Stimulated activated CD4-positive, alpha-beta T cell treated with anti-CD3 and anti-CD28 coated beads, Interleukin-15, amount 100 ng/mL, for 24 hours (primary cell): ENCODE measurements at places on chromosomes 6 and 20.

DNA sequence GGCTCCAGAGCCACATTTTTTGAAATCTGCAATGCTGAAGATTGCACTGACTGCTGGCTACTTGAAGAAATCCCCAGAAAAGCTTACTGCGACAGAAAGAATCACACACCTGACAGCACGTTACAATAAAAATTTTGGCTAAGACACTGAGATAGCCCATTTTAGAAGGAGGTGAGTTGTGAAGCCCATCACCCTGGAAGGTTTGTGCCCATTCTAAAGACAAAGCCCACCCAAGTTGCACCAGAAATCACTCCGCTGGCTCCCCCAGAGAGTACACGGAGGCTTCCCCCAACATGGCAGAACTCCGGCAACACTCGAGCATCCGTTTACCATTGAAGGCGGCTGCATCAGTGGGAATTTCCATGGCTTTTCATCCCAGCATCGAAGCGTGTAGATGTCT is 29.4 kb downstream of the LPA start:
- DNase-seq = no peak

DNA sequence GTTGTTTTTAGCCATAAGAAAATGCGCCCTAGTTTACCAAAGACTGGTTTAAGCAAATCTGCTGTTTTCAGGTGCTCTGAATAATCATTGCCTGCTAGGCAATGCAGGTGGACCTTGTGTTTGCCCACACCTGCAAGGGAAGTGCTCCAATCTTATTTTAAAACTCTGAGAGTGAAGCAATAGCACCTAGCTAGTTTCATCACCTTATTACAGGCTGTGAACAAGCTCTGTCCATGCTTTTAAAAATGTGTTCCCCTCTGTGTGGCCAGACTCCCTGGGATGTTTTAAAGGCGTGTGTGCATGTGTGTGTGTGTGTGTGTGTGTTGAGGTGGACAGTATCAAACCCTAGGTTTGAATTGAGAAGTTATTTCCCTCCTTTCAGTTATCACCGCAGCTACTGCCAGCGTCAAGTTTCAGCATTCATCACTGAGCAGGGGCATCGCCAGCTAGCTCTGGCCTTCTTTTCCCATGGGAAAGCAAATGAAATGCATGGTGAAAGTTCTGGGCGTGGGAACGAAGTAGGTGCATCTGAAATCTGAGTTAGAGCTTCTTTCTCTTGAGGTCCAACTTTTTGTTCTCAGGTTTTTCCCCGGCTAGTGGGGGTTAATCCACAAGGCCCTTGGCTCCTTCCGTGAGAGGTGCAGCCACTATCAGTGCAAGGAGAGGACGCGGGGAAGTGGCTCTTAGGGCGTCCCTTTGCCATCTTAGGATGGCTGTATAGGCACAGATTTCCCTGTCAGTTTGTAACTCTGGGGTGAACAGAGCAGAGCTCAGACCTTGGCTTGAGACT is 30.8 kb downstream of the DUSP22 start:
- DNase-seq = no peak

- no peak for DNase-seq
Measured at GRCh38 chr6:167118006-167118405, 4.9 kb upstream of the CCR6 start.

DNA sequence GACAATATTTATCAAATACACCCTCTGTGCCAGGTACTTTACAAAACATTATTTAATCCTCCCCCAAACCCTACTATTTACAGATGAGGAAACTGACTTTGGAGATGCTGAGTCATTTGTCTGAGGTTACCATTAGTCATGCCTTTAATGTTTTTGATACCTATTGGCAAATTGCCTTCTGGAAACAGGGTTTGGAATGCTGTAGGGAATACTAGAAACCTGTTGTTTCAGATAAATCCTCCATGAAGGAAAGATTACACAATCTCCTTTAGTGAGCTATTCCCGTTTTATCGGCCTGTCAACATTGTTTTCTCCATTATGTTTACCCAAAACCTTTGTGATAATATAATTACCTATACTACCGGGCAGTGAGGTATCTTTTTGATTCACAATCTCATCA is 93.6 kb upstream of the ADGRF1 start:
- DNase-seq = no peak

DNA sequence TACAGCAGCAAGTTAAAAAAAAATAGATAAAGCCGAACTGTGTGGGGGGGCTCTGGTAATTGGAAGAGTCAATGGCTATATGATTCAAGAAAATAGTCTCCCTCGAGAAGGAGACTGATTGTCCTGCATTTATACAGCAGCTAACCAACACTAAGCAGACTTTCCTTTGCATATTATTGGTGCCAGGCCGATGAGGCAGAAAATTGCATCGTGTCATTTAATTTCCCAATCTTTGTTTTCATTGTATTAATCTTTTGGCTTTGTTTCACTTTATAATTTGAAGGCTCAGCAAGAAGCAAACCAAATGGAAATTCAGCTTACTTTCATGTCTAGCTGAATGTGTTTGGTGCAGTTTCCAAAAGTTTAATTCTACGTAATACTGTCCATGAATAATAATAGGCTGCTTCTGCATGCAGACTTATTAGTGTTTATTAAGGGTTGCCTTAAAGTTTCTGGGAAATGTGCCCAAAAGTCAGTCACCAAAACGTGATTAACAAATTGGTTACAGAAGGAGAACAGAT is 258.5 kb downstream of the HACE1 start:
- DNase-seq = no peak

DNA sequence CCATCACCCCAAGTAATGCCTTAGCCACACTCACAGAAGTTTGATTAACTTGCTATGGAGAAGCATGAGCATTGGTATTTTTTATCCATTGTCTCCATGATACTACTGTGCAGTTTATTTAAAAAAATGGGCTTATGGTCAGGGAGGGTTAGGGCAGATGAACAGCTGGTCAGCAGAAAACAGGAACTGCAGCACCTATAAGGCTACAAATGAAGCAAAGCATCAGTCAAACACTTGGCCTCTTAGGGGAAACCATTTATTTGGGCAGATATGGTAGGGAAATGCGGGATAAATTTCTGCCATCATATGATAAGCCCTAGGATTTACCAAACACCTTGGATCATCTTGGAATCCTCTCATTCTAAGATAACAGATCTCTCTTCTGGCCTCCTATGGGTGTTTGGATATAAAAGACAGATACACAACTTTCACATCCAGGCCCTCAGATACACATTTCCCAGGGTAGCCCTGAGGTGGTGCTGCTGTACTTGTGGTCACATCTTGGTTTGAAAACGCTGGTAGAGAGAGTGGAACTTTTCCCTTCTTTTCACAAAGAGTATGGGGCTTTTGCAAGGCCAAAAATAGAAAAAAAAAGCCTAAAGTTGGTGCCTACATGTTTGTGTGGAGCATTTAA is 42.8 kb upstream of the AHI1 start:
- DNase-seq = no peak

DNA sequence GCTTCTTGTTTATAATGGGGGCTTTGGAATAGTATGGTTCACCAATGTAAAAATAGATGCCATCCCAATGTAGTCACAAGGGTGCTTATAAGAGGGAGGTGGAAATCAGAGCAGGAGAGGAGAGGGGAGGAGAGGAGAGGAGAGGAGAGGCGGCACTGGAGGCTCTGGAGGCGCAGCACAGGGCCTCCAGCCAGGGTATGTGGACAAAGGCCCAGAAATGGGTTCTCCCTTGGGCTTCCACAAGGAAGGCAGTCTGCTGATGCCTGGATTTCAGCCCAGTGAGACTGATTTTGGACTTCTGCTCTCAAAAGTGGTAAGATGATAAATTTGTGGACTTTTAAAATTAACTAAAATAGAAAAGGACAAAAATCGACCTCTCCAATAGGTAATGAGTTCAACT is 116.8 kb downstream of the RNASET2 start:
- no peak for DNase-seq

- DNase-seq = no peak
Measured at GRCh38 chr6:112680091-112680490, 333.0 kb downstream of the RFPL4B start.

- no peak for DNase-seq
Measured at GRCh38 chr20:64192406-64192805, 28.2 kb downstream of the MYT1 start.

DNA sequence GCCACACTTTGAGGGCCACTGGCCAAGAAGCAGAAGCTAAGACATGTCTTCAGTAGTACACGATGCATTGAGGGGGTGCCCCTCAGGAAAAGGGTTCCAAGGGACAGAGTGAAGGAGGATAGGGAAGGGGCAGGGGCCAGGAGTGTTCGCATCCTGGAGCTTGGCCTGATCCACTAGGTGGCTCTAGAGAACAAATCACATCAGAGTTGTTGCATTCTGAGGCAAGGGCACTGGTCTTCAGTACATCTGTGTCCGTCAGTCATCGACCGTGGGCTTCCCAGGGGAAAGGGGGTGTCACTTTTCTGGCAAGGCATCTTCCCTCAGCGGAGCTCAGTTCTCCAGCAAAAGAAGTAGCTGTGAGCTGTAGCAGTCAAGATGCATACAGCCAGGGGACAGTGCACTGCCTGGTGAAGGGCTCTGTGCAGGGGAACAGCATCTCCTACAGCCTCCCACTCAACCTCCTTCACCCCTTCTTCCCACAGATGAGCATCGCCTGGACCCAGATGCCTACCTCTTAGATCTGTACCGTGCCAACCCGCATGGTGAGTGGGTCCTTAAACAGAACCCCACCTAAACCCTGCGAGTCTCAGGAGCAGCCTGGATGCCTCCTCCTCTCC is 47.8 kb downstream of the ARHGAP40 start:
- peak; percentile 14 for DNase-seq

DNA sequence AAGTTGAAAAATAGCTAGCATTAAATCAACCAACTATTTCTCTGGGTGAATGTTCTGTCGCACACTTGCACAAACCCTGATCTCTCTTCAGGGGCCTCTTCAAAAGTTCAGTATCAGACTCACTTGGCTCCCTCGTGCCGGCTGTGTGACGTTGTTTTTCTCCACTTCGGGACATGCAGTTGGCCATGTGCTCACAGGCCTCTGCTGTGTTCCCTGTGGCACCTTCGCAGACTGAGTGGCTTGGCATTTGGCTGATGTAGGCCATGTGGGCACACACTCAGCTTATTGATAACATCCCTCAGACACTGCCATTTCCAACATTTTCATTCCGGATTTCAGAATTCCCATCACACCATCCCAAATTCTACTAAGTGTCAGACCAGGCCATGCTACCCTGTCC is 49.3 kb downstream of the PACRG start:
- no peak for DNase-seq

DNA sequence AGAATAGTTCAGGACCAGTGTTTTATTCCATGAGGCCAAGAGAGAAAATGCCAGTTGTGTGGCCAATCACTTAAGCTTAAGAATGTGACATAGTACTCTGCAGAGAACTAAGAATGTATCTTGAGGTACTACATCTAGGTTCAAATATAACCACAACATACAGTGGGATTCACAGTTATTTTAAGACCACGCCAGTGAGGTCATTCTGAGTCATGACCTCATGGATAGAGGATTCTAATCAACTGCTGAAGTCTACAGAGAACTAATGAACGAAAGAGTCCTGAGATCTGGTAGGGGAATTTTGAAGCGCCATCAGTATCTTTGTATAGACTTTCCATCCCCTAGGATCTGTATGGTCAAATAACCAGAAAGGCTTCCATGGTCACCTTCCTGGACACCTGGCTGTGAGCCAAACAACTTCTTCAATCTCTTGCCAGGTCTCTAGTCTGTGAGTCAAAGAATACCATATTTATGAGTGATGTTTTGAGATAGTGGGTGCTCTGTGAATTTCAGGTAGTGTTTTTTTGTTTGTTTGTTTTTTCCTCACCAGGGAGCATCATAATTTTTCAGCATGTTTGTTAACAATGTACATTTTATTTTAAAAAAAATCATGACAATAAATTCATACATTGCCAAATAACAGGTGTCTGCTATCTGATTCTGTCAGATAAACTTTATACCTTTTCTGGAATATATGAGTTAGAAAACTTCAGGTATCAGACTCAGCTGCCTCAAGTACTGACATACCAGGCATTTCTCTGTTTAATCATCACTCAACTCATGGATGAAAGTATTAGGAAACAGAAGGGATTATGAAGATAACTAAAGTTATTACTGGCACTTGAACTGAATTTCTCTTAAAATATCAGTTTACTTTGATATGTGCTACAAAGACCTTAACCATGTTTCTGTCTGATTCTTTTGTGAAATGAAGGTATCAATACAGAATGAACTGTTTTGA is 217.9 kb downstream of the PLCB4 start:
- no peak for DNase-seq

GRCh38 chr20:19631410-19631809 is 126.6 kb upstream of the RIN2 start:
- no peak for DNase-seq

DNA sequence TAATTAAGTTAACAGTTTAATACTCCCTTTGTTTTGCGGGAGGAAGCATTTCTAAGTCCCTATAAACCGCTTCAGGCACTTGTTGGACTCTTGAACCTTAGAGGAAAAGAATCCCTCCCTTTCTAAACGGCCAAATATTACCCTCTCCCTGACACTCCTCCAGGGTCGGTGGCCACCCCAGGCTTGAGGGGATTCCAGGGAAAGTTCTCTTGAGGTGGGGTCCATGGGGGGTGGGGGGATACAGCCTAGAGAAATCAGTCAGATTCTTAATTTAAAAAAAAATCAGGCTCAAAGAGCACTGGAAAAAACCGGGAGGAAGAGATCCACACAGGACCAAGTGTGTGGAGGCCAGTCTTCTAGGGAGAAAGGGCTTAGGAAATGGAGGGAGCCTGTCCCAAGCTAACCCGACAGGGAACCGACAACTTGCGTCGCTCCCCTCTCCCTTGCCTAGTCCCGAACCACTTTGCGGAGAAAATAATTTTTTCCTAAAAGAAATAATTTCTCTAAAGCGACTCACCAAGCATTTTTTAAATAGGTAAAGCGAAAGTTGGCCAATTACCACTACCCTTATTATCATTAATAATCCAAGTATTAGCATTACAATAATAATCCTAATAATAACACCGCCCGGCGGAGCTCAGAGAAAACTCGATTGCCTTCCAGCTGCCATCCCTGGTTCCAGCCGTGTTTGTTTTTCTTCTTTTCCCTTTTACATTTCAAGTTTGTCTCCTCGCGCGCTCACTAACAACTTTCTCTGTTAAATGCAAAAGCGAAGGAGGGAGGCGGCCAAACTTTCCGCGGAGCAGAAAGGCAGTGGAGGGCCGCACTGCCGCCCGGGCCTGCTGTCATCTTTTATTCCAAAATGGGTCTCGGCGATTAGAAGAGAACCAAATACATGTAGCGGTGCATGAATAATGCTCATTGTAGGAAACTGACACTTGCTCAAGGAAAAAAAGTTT is 4.8 kb downstream of the NR2E1 start:
- no peak for DNase-seq

DNA sequence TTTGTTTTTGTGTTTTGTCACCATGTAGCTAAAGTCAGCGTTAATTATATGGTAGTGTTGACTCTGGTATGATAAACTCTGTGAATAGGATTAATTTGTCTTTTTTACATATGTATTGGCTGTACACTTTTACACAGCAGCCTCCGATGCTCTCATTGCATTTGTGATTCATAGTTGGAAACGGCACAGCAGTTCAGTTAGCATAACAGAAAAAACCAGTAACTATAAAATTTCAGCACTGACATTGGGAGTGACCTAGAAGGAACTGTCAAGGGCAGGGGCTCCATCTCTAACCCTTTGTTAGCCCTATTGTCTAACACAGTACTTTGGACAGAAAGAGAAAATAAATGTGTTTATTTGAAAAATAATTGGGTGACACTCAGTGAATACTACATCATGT is 5.6 kb upstream of the BEND6 start:
- DNase-seq = no peak
